ENCODE measurements at places on chromosomes 3 and 15.

GRCh38 chr3:156820692-156821080 lies 5.5 kb upstream of the LEKR1 start:
- no peak for DNase-seq

DNA sequence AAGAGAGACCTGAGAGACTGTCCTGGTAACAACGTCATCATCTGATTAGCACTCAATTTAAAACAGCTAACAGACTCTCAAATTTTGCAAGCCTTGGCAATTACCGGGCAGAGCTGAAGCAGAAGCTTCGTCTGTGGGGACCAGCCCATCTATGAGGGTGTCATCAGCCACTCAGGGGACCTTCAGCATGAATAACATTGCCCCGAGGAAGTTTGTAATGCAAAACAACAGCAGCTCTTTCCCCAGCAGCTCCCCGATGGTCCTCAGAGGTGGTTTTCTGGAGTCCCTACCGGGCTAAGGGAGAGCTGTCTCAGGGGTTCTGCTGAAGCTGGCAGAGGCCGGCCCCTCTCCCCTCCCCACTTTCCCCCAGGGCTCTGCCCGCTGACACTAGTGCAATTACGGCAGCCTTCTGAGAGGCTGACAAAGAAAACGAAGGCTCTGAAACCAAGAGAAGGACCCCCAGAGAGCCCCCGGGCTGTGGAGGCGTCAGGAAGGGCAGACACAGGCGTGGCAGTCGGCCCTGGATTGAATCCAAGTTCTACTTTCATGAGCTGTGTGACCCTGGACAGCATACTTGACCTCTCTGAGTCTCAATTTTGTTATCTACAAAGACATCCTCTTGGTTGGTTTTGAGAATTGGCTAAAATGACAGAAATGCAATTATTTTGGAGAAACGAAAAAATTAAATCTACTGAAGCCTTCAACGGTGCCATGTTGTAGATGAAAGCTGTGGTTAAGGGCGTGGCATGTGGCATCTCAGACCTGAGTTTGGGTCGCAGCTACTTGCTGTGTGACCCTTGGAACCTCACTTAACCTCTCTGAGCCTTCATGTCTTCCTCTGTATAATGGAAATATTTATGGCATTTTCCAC lies 102.1 kb upstream of the TLE3 start:
- DNase-seq: no peak

- DNase-seq: no peak
These were observed 98.3 kb upstream of the SPATA12 start for GRCh38 chr3:56962206-56962605.

- DNase-seq: no peak
These were observed 34.0 kb downstream of the XXYLT1 start for GRCh38 chr3:195236801-195237570.

GRCh38 chr3:108152274-108152673 lies 61.4 kb upstream of the CD47 start:
- DNase-seq: no peak

DNA sequence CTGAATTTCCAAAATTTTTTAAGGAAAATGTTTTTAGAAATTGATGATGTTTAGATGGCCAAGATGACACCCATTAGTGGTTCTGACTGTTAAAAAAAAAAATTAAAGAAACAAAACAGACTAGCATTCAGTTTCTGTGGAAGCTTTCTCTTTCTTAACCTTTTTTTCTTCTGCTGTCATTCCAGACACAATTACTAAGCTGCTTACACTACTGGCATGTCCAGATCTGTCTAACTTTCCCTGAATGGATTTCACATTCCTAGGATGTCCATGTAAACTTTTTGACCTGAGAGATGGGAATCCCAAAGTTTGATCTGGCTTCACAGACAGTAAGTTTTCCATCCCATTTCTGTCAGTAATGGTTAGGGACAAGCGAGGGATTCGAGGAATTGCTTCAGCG lies 10.3 kb upstream of the MTMR10 start:
- no peak for DNase-seq

DNA sequence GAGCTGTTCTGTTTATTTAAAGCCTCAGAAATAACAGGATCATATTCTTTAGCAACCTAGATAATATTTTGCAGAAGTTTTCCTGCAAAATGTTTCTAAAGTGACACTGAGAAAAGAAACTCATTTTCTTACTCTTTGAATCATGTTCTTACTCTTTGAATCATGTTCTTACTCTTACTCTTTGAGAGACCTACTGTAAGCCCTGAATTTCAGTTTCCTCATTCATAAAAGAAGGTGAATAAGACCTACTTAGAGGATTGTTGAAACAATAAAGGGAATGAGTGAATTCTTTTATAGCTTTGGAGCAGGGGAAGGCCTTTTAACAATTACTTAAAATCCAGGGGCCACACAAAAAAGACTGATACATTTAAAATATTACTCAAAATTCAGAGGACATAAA lies 221.7 kb upstream of the CMC1 start:
- no peak for DNase-seq

DNA sequence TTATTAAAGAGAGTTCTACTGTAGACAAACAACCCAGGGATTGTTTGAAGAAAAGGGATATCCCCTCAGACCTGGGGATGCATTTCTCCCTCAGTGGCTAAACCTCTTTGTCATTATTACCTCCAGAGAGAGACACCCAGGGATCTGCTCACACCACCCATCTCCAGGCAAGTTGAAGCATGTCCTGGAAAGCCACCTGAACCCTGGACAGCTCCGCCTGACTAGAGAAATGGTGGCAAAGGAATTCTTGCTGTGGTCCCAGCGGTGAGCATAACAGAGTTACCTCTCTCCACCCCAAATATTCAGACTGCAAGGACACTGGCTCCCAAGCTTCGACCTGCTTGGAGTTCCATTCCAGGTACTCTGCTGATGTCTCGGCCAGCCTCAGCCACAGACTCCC lies 320.2 kb downstream of the RORA start:
- no peak for DNase-seq

DNA sequence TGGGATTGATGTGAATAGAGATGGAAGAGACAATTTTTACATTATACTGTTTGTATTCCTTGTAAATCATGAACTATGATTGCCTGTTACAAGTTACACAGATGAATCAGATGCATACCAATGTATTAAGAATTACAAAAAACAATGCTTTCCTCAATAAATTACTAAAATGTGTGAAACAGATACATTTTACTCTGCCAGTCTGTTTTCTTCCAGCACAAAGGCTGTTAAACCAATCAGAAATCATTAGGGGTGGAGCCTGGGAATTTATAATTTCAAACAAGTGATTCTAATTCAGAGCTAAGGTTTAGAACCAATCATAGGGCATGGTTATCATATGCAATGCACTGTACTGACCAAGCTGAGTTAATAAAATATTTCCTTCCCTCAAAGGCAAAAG lies 21.8 kb upstream of the ANKRD28 start:
- no peak for DNase-seq

GRCh38 chr3:40780925-40781406 lies 256.2 kb downstream of the ZNF621 start:
- DNase-seq: no peak

DNA sequence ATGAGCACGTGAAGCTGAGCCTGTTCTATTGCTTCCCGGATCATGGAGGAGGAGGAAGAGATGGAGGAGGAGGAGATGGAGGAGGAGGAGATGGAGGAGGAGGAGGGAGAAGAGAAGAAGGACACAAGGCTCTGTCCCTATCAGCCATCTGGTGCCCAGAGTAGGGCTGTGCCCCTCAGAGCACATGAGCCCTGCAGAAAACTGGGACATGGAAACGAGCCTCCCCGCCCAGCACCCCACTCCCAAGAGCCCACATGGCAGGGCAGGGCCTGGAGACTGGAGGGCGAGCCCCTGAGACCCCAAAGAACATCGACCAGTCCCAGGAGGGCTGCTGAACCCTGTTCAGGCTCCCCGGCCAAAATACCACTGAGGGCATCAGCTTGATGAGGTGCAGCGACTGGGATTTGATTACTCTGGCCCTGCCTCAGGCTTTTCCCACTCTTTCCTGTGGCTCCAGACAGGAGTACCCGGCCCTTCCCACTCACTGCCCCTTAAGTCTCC lies 285.6 kb downstream of the UACA start:
- DNase-seq: no peak

- no peak for DNase-seq
These were observed 54.7 kb downstream of the RPL22L1 start for GRCh38 chr3:170815340-170815739.

DNA sequence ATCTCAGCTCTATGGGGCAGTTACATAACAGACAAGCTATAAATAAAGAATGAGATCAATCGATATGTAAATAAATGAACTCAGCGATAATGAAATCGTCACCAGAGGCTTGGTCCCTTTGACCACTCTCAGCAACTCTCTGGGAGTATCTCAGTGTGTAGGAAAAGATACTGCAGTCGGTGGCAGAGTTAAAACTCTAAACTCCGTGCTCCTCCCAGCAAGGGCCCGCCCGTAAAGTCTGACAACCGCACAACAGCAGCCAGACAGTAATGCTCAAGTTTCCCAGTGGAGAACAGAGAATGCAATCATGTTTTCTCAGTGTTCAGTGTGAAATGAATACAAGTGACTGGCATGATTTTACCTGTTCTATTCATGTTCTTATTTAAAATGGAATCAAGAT lies 28.3 kb upstream of the IGF1R start:
- DNase-seq: no peak

DNA sequence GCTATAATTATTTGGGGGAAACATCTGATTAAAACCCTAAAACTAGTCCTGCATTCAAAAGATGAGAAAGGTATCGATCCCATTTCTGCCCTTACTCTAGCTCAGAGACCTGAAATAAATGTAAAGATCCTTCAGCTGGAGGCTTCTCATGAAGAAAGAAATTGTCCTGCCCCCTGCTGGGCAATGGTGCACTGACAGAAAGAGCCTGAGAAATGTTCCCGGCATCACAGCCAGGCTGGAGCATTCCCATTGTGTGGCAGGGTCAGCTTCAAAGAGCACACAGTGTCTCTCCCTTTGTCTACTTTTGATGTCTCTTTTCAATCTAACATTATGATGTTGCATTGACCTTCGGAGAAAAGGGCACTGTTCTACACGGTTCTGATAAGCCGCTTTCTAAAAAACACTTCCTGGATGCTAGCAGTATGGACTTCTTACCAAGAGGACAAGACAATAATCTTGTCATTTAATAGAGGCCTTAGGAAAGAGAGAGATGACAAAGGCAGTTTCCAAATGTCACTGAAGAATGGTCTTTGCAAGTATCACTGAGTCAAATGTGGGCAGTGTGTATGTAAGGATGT lies 287.5 kb downstream of the MAGI1 start:
- no peak for DNase-seq

DNA sequence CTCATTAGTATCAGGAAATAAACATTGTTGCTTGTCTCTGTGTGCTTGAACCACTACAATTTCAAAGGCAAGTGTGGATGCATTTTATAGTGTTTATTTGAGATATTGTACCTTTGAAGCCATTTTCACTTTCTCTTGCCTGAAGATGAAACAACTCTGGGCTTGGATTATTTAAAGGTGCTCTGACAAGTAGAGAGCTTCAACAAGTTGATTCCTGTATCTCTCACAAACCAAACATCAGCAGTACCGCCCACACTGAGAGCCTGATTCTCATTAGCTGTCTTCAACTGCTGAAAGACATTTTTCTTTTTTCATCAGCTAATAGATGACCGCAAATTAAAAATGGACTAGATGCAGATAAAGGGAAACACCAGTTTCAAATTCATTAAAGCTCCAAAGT lies 806 bp upstream of the CERS3 start:
- no peak for DNase-seq

GRCh38 chr3:68878322-68878721 lies 54.0 kb downstream of the TAFA4 start:
- no peak for DNase-seq

All from GDM1 (cell line).